A549 treated with RU486 at 1 μM for 4 hours (cell line): ENCODE measurements at places on chromosomes 7 and 10. TPM values are rescaled to one million over a fixed set of nuclear protein-coding genes. Genes with fewer than 3 reads are reported as not detected.

Gene CLDN4
- total RNA-seq = 4.2 to 7.1 TPM (median 5.1 TPM) in 5 replicates

Gene XRCC2
- 3.3 to 6.4 TPM (median 5.7 TPM) in 5 replicates for total RNA-seq

Gene TFEC
- 0.06 TPM in 1 of 5 replicates, not detected in the others for total RNA-seq

Gene AMZ1
- total RNA-seq = 0.01 to 0.05 TPM in 2 of 5 replicates, not detected in the others

Gene CABCOCO1
- total RNA-seq = 0.21 to 0.42 TPM (median 0.29 TPM) in 5 replicates

Gene DPYSL4
- 13.4 to 19.1 TPM (median 16.4 TPM) in 5 replicates for total RNA-seq

Gene TMEM270
- total RNA-seq = 0.20 to 0.54 TPM in 2 of 5 replicates, not detected in the others

Gene UROS
- total RNA-seq = 61.2 to 69.0 TPM (median 63.8 TPM) in 5 replicates

Gene ADRA2A
- 0.05 to 0.07 TPM (median 0.06 TPM) in 4 of 5 replicates, not detected in the other for total RNA-seq

Gene FEZF1
- not detected in 5 replicates for total RNA-seq
